Skin of body (tissue), 3 donors: ENCODE measurements at places on chromosomes 4 and X. TPM values are rescaled to one million over a fixed set of nuclear protein-coding genes. Genes with fewer than 3 reads are reported as not detected.

Gene RAB9B
- 4.8 TPM for total RNA-seq

Gene TIGD2
- total RNA-seq, result 5.2 TPM

Gene GCNA
- total RNA-seq, result 0.99 TPM

Gene ETDB
- total RNA-seq, result not detected

Gene LRAT
- total RNA-seq, result not detected

Gene COL4A6
- 7.3 TPM for total RNA-seq

Gene CDK16
- total RNA-seq, result 38.7 TPM

Gene THAP9
- total RNA-seq, result 10.9 TPM

Gene CFAP99
- not detected for total RNA-seq

Gene DGAT2L6
- 12.4 TPM for total RNA-seq

Gene EGF
- total RNA-seq, result 3.5 TPM

Gene CD38
- 0.39 TPM for total RNA-seq

Gene NOX1
- not detected for total RNA-seq

Gene PGAM4
- not detected for total RNA-seq

Gene SSX4
- not detected for total RNA-seq

Gene RS1
- total RNA-seq, result not detected

Gene PRR32
- 3.5 TPM for total RNA-seq

Gene UNC5C
- total RNA-seq, result 1.1 TPM

Gene C1QTNF7
- 3.7 TPM for total RNA-seq

Gene CENPC
- total RNA-seq, result 39.0 TPM

Gene HSD17B13
- 0.20 TPM for total RNA-seq

Gene ZXDB
- total RNA-seq, result 8.6 TPM

Gene FGFR3
- 30.4 TPM for total RNA-seq

Gene TMEM154
- total RNA-seq, result 15.0 TPM

Gene UGT2B17
- not detected for total RNA-seq

Gene RHOH
- total RNA-seq, result 1.7 TPM

Gene STK26
- 17.6 TPM for total RNA-seq

Gene RTL3
- 0.59 TPM for total RNA-seq

Gene IL2
- not detected for total RNA-seq

Gene GIMD1
- not detected for total RNA-seq

Gene TMPRSS11F
- total RNA-seq, result 2.3 TPM

Gene LGI2
- total RNA-seq, result 0.69 TPM

Gene GABRA4
- 0.49 TPM for total RNA-seq

Gene BST1
- total RNA-seq, result 6.8 TPM

Gene JADE3
- total RNA-seq, result 7.7 TPM

Gene SAGE1
- total RNA-seq, result not detected

Gene CENPE
- total RNA-seq, result 14.0 TPM

Gene RASGEF1B
- total RNA-seq, result 61.7 TPM

Gene GPRIN3
- 3.8 TPM for total RNA-seq

Gene FGB
- not detected for total RNA-seq
